ENCODE measurements at places on chromosomes 11 and 22.

GRCh38 chr11:121767433-121767832 lies 314.7 kb upstream of the SORL1-AS1 start:
- no peak for DNase-seq

- peak; percentile 54 for DNase-seq
These were observed 18.0 kb downstream of the TOLLIP start for GRCh38 chr11:1291295-1292017.

DNA sequence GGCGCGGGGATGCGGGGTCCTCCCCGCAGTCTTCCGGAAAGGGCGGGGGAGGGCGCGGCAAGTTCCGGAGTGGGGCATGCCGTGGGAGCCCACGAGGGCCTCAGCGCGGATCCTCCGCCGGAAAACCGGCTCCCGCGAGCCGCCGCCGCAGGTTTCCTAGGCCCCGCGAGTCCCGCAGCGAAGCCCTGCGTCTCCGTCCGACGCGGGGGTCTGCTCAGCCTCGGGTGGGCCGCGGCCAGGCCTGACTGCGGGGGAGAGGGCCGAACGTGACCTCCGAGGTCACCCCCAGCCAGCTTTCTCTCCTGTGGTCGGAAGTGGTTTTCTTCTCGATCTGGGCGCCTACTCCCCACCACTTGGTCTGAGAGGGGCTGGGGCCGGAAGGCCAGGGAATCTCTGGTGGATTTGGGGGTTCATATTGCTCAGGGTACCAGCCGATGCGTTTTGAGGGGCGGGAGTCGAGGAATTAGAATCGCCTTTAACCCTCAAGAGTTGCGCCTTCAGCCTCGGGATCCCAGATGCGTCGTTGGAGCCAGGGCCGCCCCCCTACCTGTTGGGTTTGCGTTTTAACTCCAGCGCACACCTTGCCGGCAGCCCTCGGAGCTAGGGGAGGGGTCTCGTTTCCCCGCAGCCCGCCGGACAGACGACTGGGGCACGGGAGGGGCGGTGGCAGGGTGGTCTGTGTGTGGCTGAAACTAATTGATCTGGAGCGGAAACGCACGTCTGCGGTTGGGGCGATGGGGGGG lies 3.6 kb upstream of the CCND1 start:
- DNase-seq = no peak

DNA sequence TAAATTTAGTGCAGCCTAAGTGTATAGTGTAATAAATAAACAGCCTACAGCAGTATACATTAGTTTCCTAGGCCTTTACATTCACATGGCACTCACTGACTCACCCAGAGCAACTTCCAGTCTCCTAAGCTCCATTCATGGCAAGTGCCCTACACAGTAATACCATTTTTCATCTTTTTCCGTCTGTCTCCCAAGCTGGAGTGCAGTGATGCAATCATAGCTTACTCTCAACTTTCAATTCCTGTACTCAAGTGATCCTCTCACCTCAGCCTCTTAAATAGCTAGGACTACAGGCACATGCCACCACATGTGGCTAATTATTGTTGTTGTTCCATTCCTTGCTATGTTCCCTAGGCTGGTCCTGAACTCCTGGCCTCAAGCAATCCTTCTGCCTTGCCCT lies 54.4 kb downstream of the FCHSD2 start:
- DNase-seq = no peak

GRCh38 chr11:60891103-60891741 lies 15.2 kb downstream of the PRPF19 start:
- DNase-seq = no peak

DNA sequence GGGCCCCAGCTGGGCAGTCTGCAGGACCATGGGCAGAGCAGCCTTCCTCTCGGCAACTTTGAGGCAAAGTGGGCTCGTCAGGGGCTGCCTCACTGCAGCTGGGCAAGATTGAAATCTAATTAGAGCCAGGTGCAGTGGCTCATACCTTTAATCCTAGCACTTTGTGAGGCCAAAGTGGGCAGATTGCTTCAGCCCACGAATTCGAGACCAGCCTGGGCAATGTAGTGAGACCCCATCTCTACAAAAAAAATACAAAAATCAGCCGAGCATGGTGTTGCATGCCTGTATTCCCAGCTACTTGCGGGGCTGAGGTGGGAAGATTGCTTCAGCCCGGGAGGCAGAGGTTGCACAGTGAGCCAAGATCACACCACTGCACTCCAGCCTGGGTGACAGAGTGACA lies 34.2 kb downstream of the ARHGAP8 start:
- DNase-seq = no peak

DNA sequence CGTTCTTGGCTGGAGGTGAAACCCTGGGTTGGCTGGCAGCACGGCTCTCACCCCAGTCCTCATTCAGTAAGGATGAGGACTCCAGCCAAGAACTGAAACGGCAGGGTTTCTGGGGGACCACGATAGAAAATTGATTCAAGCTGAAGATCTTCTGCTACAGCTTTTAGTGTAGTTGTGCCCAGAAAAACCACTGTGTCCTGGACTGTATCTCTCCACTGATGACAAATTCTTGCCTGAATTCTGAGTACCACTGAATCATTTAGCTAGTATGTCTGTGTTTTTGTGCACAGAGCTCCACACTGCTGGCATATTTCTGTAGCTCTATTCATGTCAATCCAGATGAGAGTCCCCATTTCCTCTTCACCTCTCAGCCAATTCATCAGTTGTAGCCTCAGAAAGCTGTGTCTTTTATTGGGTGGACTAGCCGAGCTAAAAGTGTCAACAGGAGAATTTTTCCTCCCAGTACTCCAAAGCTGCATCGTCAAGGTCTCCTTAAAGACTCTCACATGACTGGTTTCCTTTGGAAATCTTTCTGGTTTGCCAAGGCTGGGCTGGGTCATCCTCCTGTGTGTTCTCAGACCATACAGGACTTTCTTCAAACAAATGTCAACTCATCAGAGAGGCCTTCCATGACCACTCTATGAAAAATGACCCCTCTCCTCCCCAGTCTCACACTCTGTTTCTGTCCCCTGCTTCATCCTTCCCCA lies 144.6 kb downstream of the LDLRAD3 start:
- DNase-seq = no peak
